ENCODE measurements at places on chromosomes 7 and 10. TPM values are rescaled to one million over a fixed set of nuclear protein-coding genes. Genes with fewer than 3 reads are reported as not detected.

Gene ACTL6B
- not detected for total RNA-seq

Gene PRR15
- total RNA-seq, result 3.8 TPM

Gene UCN3
- total RNA-seq, result not detected

Gene LFNG
- 9.1 TPM for total RNA-seq
